ENCODE measurements at places on chromosomes 13 and 19. TPM values are rescaled to one million over a fixed set of nuclear protein-coding genes. Genes with fewer than 3 reads are reported as not detected.

Gene ZNF534
- total RNA-seq = not detected

DNA sequence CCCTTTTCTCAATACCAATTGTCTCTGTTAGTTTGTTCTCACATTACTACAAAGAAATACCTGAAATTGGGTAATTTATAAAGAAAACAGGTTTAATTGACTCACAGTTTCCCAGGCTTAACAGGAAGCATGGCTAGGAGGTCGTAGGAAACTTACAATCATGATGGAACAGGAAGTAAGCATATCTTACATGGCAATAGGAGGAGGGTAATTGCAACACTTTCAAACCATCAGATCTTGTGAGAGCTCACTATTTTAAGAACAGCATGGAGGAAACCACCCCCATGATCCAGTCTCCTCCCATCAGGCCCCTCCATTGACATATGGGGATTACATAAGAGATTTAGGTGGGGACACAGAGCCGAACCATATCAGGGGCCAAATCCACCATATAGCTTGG lies 1210.1 kb upstream of the SPRY2 start:
- no peak for DNase-seq

DNA sequence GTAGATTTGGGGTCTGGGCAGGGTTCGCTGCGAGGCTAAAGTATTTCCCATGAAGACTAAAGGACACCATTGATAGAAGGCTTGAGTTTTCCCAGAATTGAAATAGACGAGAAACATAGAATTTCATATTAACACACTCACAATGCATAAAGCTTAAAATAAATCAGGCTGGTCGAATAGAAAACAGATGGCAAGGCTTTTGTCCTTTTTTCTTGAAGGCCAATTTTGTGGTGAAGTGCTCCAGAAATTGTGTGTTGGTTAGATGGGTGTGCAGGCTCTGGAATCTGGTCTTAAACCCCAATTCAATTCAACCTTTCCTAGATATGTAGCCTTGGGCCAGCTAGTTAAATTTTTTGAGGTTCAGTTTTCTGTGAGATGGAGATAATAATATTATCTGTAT lies 56.9 kb upstream of the LRCH1 start:
- DNase-seq = no peak

DNA sequence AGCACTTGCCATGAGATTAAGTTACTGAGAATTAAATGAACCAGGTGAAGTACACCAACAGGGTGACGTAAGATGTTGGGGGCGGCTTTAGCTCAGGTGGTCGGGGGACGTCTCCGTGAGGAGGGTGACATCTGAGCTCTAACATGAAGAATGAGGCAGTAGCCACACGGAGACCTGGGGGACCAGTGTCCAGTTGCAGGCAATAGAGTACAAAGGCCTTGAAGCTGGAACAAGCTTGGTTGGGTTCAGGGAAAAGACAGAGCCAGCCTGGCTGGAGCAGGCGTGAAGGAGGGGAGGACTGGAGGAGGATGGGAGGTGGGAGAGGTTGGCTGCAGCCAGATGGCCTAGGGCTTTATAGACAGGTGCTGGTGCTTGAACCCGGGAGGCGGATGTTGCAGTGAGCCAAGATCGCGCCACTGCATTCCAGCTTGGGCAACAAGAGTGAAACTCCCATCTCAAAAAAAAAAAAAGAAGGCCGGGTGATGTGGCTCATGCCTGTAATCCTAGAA lies 1.6 kb downstream of the SPINT2 start:
- DNase-seq = no peak

DNA sequence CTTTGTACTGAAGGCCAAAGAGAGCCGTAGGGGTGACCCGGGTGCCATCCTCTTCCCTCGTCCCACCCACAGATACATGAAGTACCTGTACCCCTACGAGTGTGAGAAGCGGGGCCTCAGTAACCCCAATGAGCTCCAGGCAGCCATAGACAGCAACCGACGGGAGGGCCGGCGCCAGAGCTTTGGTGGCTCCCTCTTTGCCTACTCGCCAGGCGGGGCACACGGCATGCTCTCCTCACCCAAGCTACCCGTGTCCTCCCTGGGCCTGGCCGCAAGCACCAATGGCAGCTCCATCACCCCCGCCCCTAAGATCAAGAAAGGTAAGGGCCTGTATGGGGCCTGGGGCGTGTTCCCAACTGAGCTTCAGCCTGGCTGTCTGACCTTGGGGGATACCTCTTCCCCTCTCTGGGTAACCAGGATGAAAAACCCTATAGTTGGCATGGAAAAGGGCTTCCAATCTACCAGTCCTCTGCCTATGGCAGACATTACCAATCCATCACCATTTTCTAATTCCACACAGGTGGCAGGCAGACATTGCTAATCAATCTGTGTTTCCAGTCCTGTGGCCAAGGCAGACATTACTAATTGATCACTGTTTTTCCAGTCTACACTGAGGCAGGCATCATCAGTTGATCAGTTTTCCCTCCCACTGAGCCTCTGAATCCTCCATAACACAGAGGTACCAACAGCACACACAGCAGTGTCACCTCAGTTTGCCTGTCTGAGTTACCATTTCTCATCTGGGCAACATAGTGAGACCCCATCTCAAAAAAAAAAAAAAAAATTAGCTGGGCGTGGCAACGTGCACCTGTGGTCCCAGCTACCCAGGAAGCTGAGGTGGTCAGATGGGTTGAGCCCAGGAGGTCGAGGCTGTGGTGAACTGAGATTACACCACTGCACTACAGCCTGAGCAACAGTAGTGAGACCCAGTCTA lies 19.1 kb upstream of the WDR18 start:
- no peak for DNase-seq

DNA sequence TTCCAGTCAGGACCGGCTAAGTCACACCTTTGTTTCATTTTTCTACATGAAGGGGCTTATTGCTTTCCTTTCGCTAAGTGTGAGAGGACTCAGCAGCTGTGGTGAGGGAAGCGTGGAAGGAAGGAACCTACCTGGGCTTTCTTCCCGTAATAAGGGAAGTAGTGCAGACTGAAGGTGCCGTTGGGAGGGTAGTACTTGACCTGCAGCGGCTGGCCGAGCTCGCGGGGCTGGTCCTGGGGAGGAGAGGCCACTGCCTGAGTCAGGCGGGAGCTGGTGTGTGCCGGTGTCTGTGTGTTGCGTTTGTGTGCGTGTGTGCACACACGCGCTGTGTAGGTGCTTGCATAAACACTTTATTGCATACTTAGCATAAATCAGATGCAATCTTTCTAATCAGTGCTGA lies 7.7 kb downstream of the ATP4B start:
- DNase-seq = no peak

Gene SAFB2
- total RNA-seq = 271 TPM

Gene ZNF225
- 2.3 TPM for total RNA-seq

DNA sequence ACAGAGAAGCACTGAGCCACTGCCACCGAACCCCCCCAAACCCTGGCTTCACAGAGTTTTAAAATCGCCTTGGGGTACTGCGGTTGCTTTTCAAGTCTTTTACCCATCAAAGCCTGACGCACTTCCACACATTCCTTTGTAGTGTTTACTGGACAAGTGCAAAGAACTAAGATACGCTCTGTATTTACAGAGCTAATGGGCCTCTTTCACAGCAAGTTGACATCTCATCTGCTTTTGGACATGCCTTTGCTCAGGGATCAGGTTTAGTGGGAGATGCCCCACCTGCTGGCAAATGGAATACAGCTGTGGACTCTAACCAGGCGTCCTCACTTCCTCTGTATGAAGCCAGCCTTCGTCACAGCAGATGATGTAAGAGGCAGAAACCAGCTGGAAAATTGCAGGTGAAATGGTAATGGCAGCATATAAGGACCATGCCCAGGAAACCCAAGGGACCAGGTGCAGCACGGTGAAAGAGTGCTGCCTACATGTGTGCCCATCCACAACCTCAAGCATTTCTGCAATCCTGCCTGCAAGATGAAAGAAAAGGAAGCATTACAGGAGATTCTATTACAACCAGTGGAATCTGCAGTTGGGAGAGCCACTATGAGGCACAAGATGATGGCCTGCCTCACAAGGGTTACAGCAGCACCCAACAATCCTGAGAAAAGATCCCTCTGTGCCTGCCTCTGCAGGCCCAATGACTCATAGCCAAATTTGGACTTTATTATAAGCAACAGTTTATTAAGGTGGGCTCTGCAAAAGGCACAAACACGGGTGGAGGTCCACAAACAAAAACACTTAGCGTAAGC lies 34.7 kb downstream of the BRD4 start:
- no peak for DNase-seq

- no peak for DNase-seq
Measured at GRCh38 chr13:91078093-91078679, 269.3 kb upstream of the MIR17HG start.

DNA sequence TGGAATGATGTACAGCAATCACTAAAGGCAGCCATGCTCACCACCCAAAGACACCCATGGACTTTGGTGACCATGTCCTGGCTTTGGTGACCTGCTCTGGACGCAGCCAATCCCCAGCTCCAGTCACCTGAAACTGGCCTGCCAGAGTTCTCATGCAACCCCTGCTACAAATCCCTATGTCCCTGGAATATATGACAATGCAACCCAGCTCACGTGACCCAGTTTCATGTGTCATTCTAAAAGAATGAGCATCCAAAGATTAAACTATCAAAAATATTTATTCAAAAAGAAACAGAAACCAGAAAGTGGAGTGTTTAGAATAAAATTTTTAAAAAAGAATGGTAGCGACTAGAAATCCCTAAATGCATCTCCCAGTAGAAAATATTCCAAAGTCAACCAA lies 203.3 kb upstream of the IRS2 start:
- no peak for DNase-seq

- no peak for DNase-seq
Measured at GRCh38 chr13:106752584-106753170, 184.7 kb upstream of the ARGLU1 start.

- peak; percentile 93 for DNase-seq
Measured at GRCh38 chr13:40206241-40207000, 460.0 kb downstream of the FOXO1 start.

Gene MATK
- 1.4 TPM for total RNA-seq

- no peak for DNase-seq
Measured at GRCh38 chr19:44943801-44944249, 1.8 kb downstream of the APOC4 start.

Gene ODAD3
- total RNA-seq = not detected

Gene FCHO1
- total RNA-seq = 71.9 TPM

DNA sequence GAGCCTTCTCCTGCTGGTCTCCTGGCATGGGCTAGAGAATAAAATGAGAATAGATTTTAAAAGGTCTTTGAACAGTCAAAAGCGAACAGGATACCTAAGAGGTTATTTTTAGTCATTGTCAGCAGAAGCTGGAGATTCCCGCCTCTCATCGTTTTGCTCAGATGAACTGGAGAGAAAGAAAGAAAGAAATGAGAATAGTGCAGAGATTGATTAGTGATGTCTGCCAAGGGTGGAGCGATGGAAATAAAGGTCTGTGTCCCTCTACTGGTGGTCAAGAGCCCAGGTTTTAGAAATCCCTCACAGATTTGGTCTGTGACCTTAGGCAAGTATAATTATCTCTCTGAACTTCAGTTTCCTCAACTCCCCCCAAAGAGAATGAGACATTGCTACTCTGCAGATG lies 5.3 kb downstream of the NCAN start:
- no peak for DNase-seq

- DNase-seq = no peak
Measured at GRCh38 chr19:1164684-1165531, 9.2 kb downstream of the SBNO2 start.

Gene RFC3
- total RNA-seq = 8.4 TPM

DNA sequence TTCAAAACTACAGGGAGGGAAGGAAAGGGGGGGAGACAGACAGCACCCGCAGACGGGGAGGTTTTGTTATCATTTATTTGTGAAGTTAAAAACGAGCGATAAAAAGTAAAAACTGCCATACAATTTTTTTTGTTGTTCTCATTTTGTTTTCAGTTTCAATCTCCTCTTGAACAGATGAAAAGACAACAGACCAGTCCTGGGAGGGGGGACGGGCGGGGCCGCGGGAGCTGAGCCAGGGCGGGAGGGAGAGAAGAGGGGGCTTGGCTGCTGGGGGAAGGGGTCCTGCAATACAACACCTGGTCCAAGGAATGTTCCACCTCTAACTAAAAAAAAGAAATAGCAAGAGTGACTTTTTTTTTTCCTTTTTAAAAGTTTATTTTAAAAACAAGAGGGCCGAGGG lies 11.3 kb downstream of the KHSRP start:
- DNase-seq = no peak

GRCh38 chr19:42286349-42287016 lies 15.4 kb upstream of the PRR19 start:
- no peak for DNase-seq

- no peak for DNase-seq
Measured at GRCh38 chr13:46329624-46330023, 57.4 kb downstream of the RUBCNL start.

Gene ZNF146
- 26.4 TPM for total RNA-seq

DNA sequence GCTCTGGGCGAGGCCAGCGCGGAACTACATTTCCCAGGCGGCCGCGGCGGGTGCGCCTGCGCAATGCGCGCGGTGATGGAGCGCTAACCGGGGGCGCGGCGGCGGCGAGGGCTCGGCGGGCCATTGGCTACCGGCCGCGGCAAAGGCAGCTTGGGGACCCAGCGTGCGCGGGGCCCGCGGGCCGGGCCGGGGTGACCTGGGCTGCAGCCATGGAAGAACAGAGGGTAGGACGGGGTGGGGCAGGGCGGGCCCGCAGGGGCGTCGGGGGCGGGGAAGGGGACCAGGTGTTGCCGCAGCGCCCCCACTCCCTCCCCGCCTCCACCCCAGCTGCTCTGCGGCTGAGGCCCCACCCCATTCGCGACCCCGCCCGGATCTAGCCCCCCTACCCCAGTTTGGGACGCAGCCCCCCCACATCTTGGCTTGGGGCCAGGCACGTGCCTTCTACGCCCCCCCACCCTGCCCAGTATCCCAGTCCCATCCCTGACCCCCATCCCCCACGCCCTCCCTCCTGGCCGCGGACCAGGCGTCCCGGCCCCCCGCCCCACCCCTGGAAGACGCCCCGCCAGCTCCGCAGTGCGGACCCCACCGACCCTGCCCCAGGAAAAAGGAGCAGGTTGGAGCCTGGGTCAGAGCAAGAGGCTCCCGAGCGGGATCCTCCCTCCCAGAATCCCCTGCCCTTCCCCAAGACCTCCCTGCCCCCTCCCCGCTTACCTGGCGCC lies at the start of gene FSD1:
Gene FSD1 (plus strand): TSS at position 61 of the 719 bp plus-strand sequence. CDS start 149 bp downstream, at position 210.
- peak; percentile 71 for DNase-seq

DNA sequence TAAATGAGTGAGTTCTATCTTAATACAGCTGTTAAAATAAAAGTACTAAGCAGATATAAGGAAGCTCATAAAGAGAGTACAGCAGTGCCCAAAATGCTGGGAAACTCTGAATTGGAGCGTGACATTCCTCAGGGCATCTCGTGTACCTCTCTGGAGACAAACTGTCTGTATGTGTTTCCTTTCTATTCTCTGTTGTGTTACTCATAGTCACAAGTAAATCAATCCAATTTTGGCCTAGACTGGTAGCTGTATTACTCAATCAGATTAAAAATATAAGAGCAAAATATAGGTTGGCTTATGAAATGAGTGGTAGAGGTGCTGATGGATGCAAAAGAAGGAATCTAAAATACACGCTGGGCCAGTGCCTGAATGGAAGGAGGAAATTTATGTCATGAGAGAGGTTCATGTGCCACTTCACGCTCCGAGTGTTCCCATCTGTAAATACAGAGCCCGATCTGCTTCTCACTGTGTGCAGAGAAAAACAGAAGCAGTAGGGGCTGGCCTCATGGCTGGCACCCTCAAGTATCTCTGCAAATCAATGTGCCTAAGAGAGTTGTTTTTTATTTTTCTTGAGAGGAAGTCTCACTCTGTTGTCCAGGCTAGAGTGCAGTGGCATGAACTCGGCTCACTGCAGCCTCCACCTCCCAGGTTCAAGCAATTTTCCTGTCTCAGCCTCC lies 58.7 kb upstream of the RGCC start:
- DNase-seq = no peak
